Dermis blood vessel endothelial cell (primary cell): ENCODE measurements at places on chromosomes 1 and 21. TPM values are rescaled to one million over a fixed set of nuclear protein-coding genes. Genes with fewer than 3 reads are reported as not detected.

DNA sequence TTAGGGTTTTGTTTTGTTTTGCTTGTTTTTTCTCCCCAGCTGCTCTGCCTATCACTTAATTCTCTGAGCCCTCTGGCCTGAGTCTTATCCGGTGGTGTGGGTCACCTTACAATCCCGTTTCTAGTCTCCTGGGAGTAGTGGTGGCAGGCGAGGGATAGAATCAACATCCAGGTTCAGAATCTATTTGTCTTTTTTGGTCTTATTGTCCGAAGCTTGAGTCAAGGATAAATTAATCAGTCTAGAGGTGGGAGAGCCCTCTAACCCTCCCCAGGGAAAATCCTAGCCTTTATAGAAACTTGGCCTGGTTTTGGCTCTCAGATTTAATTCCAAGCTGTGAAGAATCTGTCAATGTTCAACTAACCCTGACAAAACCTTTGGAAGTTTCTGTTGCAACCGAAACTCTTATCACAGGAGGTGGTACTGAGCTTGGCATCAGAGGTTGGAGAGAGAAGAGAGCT, 246.3 kb downstream of the FGGY start:
- no peak for DNase-seq

GRCh38 chr1:222709700-222710153, 2.6 kb downstream of the AIDA start:
- DNase-seq: no peak

DNA sequence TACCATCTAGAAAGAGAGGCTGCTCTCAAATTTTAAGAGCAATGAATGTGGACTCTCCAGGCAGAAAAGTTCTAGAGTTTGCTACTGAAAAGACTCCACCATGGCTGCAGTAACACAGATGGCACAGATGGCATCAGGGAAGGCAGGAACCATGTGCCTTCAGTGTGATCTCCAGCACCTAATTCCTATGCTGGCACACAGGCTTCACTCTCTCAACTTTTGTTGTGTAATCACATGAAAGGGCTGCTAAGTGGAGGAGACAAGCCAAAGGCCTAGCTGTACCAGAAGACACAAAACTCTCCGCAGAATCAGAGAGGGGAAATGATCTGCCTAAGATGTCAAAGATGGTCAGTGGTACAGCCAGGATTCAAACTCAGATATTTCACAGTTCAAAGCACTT, 31.1 kb downstream of the ERI3 start:
- no peak for DNase-seq

GRCh38 chr21:29343519-29343918, 44.8 kb downstream of the BACH1 start:
- DNase-seq: peak; percentile 62

DNA sequence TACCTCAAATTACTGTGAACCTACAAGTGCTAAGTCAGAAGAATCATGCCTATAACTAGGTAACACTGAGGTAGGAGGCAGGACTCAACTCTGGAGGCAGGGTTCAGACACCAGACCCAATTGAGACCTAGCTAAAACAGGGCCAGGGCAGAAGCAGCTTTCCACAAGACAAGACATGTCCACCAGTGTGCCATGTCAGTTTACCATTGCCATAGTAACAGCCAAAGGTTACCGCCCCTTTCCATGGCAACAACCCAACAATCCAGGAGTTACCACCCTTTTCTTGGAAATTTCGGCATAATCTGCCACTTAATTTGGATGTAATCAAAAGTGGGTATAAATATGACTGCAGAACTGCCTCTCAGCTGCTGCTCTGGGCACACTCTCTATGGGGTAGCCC, 432.3 kb downstream of the DPYD start:
- peak; percentile 1 for DNase-seq

DNA sequence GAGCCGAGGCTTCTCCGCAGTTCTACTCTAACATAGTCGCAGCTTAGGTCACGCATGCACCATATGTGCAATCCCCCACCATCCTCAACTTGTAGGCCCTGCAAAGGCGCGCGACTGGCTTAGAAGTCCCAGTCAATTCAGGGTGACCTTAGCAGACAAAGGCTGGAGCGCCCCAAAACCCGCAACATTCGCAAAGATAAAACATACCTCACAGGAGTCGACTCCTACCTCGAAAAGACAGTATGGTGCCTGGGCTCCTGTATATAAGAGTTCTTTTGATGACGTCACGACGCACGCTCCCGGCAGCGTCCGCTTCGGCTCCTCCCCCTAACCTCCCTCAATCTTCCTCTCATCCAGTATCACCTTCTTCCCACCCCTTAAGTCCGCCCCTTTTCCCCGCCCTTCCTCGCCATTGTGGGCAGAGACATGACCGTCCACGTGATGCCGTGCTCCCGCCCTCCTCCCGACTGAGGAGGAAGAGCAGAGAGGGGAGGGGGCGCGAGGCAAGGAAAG, at the start of gene GAS5:
Gene GAS5 (minus strand): TSS at position 237 of the 513 bp plus-strand sequence.
- peak; percentile 100 for DNase-seq

DNA sequence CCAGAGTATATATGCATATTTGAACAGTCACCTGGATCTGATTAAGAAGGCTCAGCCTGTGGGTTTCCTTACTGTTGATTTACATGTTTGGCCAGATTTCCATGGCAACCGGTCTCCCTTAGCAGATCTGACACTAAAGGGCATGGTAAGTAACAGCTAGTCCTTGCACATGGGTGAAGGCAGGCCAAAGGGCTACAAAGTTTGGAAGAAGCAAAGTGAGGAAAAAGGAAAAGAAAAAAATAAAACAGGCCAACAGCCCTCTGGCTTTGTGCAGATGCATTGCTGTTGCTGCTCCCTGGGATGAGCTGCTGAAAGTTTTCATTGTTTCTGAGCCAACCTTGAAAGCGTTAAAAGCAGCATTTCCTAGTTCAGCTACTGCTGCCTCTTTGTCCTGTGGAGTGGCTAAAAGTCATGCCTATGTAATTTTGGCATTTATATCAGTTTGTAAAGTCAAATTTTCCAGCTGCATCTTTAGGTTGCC, 176.5 kb upstream of the HOOK1 start:
- peak; percentile 45 for DNase-seq

DNA sequence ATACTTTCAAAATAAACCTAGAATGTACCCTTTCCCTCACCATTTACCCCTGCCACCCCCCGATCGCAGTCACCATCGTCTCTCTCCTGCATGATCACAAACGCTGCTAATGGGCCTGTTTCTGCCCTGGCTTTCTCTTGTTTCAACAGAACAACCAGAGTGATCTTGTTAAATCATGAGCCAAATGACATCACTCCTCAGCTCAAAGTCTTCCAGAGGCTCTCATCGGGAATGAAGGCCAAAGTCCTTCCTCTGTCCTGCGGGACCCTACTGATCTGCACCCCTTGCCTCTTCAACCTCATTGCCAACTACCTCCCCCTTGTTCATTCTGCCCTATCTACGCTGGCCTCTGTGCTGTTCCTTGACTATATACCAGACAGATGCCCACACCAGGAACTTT, 39.4 kb upstream of the PTGFRN start:
- DNase-seq: no peak

DNA sequence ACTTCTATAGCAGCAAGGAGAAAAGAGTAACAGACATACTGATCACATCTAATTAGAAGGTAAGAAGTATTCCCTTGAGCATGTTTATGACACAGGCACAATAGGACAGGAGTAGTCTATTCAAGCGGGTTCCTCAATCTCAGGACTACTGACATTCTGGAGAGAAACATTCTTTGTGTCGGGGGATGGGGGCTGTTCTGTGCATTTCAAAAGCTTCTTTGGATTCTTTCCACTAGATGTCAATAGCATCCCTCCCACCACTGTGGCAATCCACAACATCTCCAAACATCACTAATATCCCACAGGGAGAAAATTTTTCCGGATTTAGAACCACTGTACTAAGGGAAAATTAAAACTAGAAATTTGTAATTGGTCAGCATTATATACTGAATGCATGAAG, 56.9 kb downstream of the ADAMTS5 start:
- no peak for DNase-seq

DNA sequence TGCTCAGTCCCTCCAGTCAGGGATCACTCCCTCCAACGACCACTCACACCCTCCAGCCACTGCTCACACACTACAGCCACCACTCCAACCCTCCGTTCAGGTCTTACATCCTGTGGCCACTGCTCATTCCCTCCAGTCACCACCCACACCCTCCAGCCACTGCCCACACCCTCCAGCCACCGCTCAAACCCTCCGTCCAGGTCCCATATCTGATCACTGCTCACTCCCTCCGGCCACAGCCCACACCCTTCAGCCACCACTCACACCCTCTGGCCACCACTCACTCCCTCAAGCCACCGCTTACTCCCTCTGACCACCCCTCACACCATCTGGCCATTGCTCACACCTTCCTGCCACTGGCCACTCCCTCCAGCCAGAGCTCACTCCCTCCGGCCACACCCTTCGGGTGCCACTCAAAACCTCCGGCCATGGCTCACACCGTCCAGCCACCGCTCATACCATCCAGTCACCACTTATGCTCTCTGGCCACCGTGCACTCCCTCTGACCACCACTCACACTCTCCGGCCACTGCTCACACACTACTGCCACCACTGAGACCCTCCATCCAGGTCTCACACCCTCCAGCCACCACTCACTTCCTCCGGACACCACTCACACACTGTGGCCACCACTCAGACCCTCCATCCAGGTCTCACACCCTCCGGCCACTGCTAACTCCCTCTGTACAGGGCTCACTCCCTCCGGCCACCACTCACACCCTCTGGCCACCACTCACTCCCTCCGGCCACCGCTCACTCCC, 4.7 kb upstream of the TFF1 start:
- DNase-seq: no peak

DNA sequence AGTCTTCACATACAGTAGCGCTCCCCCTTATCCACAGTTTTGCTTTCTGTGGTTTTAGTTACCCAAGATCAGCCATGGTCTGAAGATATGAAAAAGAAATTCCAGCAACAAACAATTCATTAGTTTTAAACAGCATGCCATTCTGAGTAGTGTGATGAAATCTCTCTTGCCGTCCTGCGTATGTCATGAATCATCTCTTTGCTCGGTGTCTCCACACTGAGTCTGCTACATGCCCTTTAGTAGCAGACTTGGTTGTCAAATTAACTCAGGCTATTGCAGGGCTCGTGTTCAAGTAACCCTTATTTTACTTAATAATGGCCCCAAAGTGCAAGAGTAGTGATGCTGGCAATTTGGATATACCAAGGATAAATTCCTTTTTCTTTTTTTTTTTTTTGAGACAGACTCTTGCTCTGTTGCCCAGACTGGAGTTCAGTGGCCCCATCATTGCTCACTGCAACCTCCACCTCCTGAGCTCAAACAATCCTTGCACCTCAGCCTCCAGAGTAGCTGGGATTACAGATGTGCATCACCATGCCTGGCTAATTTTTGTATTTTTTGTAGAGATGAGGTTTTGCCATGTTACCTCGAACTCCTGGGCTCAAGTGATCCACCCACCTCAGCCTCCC, 22.6 kb downstream of the PHACTR4 start:
- no peak for DNase-seq

DNA sequence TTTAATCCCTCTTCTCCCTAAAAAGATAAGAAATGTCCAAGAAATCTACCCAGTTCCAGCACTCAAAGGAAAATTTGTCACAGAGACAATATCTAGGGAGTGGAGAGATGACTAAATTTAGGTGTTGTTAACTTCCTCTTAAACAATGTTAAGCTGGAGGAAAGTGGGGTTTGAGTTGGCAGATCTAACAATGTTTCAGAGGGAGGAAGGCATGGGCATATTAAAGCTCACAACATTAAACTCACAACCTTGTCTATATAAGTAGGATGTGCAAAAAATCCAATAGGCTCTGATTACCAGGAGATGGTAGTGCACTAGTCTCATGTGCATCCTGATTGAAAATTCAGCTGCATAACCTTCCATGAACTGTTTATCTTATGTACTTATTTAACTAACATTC, 190.1 kb downstream of the BARHL2 start:
- DNase-seq: no peak

DNA sequence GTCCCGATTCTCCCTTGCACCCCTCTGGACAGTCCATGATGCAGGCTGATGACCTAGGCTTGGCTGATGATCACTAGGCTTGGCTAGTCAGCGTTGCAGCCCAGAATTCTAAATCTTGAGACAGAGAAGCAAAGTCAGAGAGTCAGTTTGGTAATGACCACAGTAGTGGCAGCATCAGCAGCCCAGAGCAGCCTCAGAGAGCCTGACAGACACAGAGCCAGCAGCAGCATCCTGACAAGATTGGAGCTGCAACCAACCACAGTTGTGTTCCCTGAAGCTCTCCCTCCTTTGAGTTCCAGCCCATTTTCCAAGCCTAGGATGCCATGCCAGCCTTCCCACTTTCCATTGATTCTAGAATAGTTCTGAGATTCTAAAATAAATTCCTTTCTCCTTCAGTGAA, 16.8 kb upstream of the ITLN1 start:
- no peak for DNase-seq

GRCh38 chr1:63366908-63367214, 566 bp upstream of the ALG6 start:
- DNase-seq: no peak

DNA sequence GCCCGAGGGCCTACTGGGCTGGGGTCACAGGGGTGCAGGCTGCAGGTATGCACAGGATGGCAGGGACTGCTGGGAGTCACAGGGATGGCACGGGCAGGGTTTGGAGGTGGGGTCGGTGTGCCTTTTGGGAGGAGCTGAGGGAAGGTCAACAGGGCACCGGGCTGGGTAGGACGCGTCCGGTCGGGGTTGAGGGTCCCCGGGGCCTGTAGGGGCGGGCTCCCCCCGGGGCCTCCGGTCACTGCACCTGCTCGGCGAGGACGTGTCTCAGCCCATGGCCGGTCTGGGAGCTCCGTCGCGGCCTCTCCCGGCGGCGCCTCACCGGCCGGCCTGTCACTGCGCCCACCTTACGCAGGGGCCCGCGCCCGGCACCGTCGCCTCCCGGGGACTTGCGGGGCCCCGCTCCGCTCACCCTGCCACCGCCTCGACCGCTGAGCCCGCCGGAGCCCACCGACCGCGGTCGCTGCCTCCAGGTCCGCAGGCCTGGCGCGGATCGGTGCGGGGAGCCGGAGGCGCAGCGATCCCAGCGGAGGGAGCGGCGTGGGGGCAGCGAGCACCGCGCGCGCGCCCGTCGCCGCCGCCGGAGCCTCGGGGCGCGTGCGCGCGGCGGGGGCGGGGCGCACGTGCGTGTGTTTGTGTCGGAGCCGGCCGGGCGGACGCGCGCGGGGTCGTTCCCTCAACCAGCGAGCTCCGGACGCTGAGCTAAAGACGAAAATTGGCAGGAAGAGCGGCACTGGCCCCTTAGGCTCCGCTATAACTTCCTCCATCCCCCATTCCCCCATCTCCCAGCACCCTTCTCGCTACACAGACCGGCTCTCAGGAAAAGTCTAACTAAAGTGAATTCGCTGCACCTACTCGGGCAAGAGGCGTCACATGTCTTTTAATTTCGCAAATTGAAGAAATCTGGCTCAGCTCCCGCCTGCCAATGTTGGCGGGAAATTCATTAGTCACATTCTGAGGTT, at the start of gene AMIGO1:
Gene AMIGO1 (minus strand): TSS at position 552 of the 959 bp plus-strand sequence. CDS start 815 bp downstream, outside the sequence.
- peak; percentile 66 for DNase-seq

- DNase-seq: peak; percentile 11
Measured at GRCh38 chr1:241440904-241441303, 78.7 kb downstream of the FH start.

Gene VANGL2
- under 0.01 and 0.05 TPM in 2 replicates for total RNA-seq

Gene CYP2J2
- 0.37 TPM in 1 of 2 replicates, not detected in the other for total RNA-seq

Gene LCE3E
- not detected in 2 replicates for total RNA-seq

Gene KRTAP10-9
- not detected in 2 replicates for total RNA-seq

Gene C1QB
- not detected in 2 replicates for total RNA-seq

Gene SEMA4A
- 0.68 and 0.74 TPM in 2 replicates for total RNA-seq

Gene FRRS1
- total RNA-seq: 1.1 and 2.9 TPM in 2 replicates

Gene SPRR2E
- not detected in 2 replicates for total RNA-seq

Gene CRP
- not detected in 2 replicates for total RNA-seq

Gene TRIM67
- not detected in 2 replicates for total RNA-seq

Gene FAM229A
- total RNA-seq: 0.88 and 2.0 TPM in 2 replicates
